AML-193 (cell line): ENCODE measurements at places on chromosomes 2 and 18.

DNA sequence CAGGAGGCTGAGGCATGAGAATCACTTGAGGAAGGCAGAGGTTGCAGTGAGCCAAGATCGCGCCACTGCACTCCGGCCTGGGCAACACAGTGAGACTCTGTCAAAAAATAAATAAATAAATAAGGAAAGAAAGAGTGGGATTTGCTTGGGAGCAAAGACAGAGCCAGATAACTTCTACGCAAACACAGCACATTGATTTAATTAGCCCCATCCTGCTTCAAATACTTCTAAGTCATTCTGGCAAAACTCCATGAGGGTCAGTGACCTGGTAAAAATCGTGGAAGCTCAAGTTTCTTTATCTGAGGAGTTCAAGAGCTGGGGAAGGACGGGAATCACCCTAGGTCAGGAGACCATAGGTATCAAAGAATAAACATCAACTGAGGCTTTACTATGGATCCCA, 70.6 kb upstream of the TCF7L1 start:
- DNase-seq: no peak

DNA sequence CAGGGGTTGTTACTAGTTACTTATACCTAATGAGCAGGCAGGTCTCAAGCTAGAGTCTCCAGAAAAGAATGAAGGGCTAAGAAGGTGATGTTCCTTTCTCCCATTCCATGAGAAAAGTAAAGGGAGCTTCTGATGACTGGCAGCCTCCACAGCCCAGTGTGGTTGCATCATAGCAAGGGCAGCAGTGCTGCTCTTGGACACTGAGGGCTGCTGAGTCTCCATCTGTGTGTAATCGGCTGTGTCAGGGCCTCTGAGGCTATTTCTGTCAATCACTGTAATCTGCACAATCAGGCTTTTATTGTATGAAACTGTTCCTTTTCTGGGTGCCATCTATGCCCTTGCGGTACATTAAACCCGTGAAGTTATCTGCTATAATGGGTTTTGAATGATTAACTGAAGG, 164.1 kb upstream of the FBXO11 start:
- DNase-seq: no peak

- no peak for DNase-seq
These were observed 30.5 kb upstream of the TMEM131 start for GRCh38 chr2:98026292-98026691.

- no peak for DNase-seq
These were observed 91.6 kb downstream of the FIGN start for GRCh38 chr2:163644238-163644637.

GRCh38 chr2:215637651-215638050, 201.8 kb upstream of the FN1 start:
- DNase-seq: no peak

GRCh38 chr2:102520009-102520408, 47.0 kb downstream of the SLC9A4 start:
- peak; percentile 56 for DNase-seq

DNA sequence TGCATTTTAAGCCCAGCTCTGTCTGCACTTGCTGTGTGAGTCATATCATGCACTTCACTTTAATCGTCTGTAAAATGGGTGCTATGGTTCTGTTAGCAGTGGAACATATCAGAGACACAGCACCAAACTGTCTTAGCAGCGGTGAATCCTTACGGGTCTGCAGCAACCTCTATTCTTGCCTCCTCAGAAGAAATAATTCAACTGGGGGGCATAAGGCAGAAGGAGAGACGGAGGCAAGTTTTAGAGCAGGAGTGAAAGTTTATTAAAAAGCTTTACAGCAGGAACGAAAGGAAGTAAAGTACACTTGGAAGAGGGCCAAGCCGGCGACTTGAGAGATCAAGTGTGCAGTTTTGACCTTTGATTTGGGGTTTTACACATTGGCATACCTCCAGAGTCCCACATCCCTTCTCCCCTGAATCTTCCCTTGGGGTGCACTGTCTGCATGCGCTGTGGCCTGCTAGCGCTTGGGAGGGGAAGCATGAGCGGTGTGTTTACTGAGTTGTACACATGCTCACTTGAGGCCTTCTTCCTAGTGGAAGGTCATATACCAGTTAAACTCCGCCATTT, 109.8 kb downstream of the DDX1 start:
- DNase-seq: no peak

- DNase-seq: peak; percentile 60
These were observed 66.7 kb downstream of the PTPN4 start for GRCh38 chr2:119826370-119826961.

GRCh38 chr2:80519121-80519643, 214.6 kb upstream of the LRRTM1 start:
- DNase-seq: no peak

DNA sequence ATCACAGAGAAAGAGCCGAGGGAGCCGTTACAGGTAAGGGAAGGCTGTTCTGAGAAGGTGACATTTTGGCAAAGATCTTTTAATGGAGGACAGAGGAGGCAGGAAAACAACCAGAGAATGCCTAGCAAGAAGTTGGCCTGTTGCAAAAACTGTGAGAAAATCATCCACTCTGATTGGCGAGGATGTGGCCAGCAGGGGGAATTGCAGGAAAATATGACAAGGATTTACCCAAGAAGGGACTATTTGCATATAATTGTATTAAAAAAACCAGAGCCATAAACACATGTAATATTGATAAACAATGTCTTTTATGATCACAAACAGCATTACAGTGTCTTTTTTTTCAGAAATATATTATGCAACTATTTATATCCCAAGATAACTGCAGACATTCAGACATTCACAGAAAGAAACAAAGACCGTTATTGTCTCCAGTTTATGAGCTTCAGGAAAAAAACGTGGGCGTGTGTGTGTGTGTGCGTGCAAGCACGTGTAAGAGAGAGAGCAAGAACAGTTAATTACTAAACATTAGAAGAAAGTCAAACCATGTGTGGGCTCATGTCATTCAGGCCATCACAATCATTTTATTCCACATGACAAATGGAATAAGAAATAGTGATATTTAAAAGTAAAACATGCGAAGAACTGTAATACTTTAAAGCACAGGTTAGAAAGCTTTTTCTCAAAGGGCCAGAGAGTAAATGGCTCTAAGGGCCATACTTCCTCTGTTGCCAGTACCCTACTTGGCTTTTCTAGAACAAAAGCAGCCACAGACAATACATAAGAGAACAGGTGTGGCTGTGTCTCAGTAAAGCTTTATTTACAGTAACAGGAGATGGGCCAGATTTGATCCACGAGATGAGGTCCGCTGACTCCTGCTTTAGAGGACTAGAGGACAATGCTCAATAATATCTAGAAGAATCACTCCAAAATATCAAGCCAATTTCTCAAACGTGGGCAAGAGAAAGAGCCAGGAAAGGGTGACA, 324.1 kb downstream of the DLGAP1 start:
- DNase-seq: no peak

DNA sequence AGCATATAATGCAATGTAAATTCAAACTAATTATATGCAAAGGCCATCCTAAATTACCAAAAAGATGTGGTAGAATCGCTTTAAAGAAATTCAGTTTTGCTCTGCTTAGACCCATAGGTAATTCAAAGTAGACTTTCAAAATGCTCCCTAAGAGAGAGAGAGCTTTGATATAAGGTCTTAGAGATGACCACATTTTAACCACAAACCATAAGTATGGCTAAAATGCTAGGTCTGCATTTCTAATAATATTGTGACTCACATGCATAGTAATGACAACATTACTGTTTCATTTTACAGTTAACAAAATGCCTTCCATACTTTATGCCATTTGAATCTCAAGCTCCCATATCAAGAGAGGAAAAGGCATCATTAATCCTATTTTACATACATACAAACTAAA, 144.5 kb downstream of the RAD51AP2 start:
- DNase-seq: no peak

DNA sequence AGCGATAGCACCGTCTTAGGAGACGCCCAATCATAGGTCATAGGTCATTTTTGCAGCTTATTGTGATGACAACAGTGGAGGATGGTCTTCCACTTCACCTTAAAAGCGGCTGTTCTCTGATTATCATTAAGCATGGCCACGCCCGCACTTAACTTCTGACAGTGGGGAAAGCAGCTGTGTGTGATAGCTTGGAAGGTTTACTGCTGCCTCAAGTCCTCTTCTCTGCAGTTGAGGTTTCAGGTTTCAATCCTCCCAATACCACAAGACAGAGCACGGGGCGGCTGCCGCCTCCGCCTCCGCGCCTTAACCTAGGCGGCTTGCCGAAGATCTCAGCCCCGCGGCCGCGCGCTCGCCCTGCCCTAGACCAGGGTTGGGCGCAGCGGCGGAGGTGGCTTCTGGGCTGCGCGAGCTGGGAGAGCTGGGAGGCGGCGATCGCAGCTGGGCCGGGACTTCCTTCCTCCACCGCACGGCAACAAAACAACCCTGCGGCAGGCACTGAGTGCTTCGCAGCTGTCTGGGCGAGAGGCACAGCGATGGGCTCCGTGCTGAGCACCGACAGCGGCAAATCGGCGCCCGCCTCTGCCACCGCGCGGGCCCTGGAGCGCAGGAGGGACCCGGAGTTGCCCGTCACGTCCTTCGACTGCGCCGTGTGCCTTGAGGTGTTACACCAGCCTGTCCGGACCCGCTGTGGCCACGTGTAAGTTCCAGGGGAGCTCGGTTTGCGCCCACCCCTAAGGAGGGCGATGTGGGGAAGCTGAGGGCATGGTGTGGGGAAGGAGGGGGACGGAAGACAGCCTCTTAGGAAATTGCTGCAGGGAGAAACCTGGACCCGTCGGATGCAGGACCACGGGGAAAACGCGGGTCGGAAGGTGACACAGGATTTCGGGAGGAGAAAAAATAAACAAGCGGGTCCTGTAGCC, at the start of gene RNF125:
Gene RNF125, plus strand, starts transcription at position 495 of the 920 bp plus-strand sequence. Its CDS starts 39 bp downstream, at position 534.
- DNase-seq: peak; percentile 70
